ENCODE measurements at places on chromosomes 16 and 17. TPM values are rescaled to one million over a fixed set of nuclear protein-coding genes. Genes with fewer than 3 reads are reported as not detected.

The NT5M gene
- total RNA-seq, result 14.0 TPM

The KIF18B gene
- total RNA-seq, result 146 TPM

The TNP2 gene
- not detected for total RNA-seq

The CACNB1 gene
- total RNA-seq, result 30.9 TPM

The SLC12A3 gene
- total RNA-seq, result 0.88 TPM

The ZPBP2 gene
- total RNA-seq, result not detected

The CACNG3 gene
- total RNA-seq, result not detected

The GPRC5B gene
- total RNA-seq, result not detected

The PERCC1 gene
- not detected for total RNA-seq

The QPRT gene
- 12.6 TPM for total RNA-seq

The G6PC1 gene
- total RNA-seq, result 1.9 TPM

The CCL1 gene
- not detected for total RNA-seq

The ADAD2 gene
- not detected for total RNA-seq

The SOX15 gene
- 0.84 TPM for total RNA-seq

The PRSS36 gene
- total RNA-seq, result 1.0 TPM

Data from OCI-LY7 (cell line).